ENCODE measurements at places on chromosomes 7 and 10. TPM values are rescaled to one million over a fixed set of nuclear protein-coding genes. Genes with fewer than 3 reads are reported as not detected.

DNA sequence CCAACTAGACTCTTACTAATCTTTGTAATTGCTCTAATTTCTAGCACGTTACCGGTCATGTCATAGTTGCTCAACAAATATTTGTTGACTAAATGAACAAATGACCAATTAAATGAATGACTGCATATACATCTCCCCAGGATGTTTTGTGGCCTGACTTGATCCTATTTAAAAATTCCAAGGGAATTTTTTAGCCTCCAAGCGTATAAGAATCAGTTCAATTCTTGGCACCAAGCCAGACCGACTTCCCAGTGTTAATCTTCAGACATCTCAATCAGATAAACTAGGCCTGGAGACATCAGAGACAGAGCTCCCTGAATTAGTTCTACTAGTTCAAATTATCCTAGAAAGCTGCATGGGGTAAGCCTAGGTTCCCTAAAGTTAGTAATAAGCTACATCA is 96.0 kb downstream of the GSAP start:
- DNase-seq: no peak

GRCh38 chr7:7761974-7762779 is 43.8 kb upstream of the RPA3 start:
- DNase-seq: no peak

Gene ZFYVE27
- total RNA-seq: 32.6 TPM

Gene AOAH
- total RNA-seq: 6.2 TPM

Gene PRF1
- total RNA-seq: 6.3 TPM

Gene FANK1
- 7.3 TPM for total RNA-seq

All from body of pancreas (tissue), 4 donors.